ENCODE measurements at places on chromosomes 7 and 10. TPM values are rescaled to one million over a fixed set of nuclear protein-coding genes. Genes with fewer than 3 reads are reported as not detected.

DNA sequence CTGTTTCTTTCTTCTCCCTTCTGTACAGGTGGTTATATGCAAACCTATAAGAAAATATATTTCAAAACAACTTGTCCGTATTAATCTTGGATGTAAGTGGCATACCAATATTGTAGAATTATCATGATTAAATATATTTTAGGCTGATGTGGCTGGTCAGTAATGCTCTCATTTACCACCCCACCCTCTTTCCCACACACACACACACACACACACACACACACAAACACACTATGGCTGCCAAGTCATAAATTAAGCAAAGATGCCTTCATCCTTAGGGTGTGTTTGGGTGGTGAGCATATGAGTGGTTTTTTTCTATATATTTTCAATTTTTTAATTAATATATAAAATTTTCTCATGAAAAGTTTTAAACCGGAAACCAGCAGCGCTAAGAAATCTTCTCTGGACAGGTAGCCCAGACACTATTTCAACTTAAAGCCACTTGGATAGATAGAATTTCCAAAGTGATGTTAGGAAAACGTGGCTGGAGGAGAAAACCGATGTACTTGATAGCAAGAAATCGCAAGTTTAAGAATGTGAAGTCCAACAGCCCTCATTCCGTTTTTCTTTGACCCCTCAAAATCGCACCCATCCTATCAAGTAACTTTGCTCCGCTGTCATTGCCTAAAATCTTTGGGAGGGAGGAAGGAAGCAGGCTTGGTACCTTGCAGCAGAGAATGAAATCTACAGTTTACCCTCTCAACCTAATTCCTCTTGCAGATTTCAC, 171.7 kb downstream of the FAM107B start:
- no peak for DNase-seq
- H3K4me1 ChIP-seq: peaks cover 31% of the 10 kb centered on the region
- H3K4me3 ChIP-seq: peak overlapping the region; percentile 98
- peak overlapping the region; percentile 69 for H3K27ac ChIP-seq
- no peaks in the 10 kb centered on the region for H3K27me3 ChIP-seq

DNA sequence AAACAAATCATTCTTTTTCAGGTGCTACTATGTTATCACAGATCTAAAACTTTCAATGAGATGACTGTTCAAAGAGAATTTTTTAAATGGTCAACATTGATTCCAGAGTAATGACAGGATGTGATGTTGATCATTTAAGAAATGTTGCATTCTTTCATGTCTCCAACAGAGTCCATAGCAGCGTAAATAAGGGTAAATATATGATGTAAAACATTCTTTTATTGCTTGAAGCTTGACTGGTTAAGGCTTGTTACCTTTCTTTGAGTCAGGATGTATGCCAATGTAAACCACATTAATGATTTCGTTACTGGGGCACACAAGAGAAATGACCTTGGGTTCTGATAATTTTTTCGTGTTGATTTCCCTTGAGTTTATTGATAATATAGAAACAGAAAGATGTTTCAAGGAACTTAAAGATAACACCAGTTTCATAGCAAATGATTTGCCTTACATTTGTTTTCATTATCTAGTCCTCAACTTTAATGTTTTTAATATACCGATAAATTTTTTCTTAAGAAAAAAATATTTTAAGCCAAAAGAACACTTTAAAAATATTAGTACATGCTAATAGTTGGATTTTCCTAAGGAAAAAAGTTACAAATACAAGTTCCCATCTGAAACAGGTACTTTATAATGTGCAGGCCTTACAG, 3.5 kb downstream of the STK17A start:
- H3K27me3 ChIP-seq: no peaks in the 10 kb centered on the region
- H3K4me1 ChIP-seq: peaks cover 28% of the 10 kb centered on the region
- peak overlapping the region; percentile 84 for H3K4me3 ChIP-seq
- DNase-seq: no peak
- H3K27ac ChIP-seq: peak overlapping the region; percentile 98

DNA sequence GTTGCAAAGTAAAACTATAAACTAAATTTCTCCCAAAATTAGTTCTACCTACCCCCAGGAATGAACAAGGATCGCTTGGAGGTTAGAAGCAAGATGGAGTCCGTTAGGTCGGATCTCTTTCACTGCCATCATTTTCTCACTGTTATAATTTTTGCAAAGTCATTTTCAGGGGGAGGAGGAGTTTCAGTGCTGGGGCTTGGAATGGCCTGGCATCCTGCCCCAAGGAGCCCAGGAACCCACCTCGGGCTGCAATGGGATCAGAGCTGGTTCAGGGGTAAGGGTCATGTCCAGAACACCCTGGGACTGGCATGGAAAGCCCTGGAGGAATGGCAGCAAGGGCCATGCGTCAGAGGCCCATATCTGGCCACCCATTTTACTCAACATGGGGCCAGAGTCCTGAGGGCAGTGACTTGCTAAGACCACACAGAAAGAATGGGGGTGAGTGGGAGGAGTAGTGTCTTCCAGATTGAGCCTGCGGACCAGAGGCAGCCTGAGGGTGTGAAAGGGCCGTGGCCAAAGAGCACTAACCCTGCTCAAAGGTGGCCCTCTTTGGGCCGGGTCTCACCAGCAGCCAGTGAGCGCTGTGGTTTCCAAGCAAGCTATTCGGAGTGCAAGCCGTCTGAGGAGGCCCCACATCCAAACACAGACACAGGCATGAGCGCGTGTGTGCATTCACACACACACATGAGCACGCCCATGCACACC, 31.8 kb downstream of the GPRIN2 start:
- no peaks in the 10 kb centered on the region for H3K4me1 ChIP-seq
- H3K27me3 ChIP-seq: no peaks in the 10 kb centered on the region
- DNase-seq: no peak
- H3K4me3 ChIP-seq: no peak overlapping the region
- no peak overlapping the region for H3K27ac ChIP-seq

GRCh38 chr7:14457568-14458453, 444.7 kb downstream of the DGKB start:
- H3K27ac ChIP-seq: no peak overlapping the region
- no peaks in the 10 kb centered on the region for H3K4me1 ChIP-seq
- no peaks in the 10 kb centered on the region for H3K36me3 ChIP-seq
- no peaks in the 10 kb centered on the region for H3K27me3 ChIP-seq
- DNase-seq: no peak

The UCMA gene
- polyA plus RNA-seq: not detected
